ENCODE measurements at places on chromosomes 16 and 17.
A peak's percentile ranks its signal among the peaks of the same experiment; 100 is the strongest.

DNA sequence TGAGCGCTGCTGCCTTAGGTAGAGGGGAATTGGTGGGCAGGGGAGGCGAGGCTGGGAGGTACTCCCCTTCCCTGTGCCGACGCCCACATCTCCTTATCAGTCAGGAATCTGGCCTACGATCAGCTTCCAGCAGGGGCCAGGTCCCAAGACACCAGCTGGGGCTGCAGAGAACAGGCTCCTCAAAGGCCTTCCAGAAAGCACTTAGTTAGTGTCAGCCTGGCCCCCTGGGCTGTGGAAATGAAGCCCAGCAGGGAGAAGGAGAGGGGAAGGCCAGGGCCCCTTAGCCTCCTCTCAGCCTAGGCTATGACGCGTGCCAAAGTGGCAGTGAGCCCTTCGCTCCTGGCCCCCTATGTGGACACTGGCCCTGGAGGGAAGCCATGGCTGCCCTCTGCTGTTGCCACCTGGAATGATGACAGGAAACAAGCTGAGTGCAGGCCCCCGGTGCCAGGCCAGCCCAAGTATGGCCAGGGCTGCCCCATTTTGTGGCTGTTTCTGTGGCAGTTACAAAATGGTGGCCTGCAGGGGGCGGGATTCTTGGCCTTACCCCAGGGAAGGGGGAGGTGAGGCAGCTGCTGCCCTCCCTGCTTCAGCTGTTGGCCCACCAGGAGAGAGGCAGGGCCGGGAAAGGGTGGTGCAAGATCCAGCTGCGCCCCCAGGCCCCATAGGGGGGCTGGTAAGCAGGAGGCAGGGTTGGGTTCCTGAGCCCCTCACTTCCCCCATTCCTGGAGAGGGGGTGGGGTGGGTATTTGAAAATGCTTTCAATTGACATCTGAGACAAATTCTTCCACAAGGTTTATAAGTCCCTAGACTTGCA is 11.3 kb downstream of the TBX4 start:
- no peak for DNase-seq

DNA sequence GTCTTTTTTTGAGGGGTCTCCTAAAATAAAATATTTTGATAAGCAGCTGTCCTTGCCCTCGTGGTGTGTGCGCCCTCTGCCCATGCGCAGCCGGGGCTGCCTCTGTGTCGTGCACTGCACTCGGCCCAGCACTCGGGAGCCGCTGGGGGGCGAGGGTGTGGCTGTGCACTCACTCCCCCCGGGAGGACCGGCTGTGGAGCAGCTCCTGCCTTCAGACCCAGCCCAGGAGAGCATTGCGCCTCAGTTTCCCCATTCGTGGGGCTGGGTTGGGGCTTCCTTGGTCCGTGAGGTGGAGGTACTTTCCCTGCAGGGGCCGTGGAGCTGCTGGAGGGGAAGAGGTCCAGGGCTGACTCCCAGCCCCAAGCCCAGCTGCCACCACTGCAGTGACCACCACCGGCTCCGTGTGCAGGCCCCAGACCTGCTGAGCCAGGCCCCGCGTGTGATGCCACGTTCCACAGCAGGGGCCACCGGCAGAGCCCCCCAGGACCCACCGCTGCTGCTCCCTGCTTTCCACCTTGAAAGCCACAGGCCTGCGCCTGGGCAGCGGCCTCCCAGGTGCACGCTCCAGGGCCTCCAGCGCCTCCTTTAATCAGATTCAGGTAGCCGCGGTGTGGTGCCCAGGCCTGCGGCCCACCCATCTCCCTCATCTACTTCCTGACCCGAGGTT is 6.3 kb upstream of the IL17C start:
- DNase-seq, result no peak

DNA sequence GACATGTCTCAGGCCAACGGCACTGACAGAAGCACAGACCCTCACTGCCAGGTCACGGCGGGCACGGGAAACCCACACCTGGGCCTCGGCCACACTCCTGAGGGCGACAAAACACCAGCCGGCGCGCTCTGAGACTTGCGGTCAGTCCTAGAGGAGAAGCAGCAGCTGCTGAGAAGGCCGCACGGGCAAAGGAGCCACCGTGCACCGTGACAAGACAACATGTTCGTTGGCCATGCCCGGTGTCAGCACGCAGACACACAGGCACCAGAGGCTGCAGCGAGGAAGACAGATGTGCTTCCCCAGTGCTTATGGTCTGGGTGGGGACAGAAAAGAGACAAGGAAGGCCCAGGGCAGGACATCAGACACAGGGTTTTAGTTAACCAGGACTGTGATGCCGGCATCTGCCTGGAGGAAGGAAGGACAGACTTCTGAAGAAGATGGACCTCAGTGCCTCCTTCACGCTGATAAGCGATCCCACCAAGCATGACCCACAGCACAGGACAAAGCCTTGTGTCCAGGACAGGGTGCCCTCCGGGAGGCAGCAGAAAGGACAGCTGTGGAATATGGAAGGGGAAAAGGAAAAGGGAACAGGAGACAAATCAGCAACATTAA is 84.0 kb downstream of the ANKRD11 start:
- peak; percentile 55 for DNase-seq

DNA sequence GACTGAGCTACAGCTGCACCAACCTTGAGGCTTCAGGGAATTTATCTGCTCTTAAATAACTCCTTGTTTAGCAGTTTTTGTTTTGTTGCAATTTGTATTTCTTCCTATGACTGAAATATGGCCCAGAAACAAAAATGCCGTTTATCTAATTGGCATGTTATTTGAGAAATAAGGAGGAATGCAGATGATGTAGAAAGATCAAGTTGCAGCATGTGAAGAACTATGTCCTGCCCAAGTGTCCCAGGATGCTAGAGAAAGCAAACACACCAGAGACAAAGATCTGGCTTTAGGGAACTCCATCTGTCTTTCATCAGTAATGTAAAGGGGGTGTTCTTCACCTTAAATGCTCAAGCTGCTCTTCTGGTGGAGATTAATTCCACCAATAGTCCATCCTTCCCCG is 29.7 kb downstream of the USP31 start:
- no peak for DNase-seq

DNA sequence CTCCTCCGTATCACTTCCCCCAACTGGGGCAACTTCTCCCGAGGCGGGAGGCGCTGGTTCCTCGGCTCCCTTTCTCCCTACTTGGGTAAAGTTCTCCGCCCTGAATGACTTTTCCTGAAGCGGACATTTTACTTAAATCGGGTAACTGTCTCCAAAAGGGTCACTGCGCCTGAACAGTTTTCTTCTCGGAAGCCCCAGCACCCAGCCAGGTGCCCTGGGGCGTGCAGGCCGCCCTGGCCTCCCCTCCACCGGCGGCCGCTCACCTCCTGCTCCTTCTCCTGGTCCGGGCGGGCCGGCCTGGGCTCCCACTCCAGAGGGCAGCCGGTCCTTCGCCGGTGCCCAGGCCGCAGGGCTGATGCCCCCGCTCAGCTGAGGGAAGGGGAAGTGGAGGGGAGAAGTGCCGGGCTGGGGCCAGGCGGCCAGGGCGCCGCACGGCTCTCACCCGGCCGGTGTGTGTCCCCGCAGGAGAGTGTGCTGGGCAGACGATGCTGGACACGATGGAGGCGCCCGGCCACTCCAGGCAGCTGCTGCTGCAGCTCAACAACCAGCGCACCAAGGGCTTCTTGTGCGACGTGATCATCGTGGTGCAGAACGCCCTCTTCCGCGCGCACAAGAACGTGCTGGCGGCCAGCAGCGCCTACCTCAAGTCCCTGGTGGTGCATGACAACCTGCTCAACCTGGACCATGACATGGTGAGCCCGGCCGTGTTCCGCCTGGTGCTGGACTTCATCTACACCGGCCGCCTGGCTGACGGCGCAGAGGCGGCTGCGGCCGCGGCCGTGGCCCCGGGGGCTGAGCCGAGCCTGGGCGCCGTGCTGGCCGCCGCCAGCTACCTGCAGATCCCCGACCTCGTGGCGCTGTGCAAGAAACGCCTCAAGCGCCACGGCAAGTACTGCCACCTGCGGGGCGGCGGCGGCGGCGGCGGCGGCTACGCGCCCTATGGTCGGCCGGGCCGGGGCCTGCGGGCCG is 1.6 kb downstream of the HIC1 start:
- DNase-seq, result peak; percentile 35

GRCh38 chr17:57130708-57131461 is 45.8 kb downstream of the AKAP1 start:
- peak; percentile 91 for DNase-seq

DNA sequence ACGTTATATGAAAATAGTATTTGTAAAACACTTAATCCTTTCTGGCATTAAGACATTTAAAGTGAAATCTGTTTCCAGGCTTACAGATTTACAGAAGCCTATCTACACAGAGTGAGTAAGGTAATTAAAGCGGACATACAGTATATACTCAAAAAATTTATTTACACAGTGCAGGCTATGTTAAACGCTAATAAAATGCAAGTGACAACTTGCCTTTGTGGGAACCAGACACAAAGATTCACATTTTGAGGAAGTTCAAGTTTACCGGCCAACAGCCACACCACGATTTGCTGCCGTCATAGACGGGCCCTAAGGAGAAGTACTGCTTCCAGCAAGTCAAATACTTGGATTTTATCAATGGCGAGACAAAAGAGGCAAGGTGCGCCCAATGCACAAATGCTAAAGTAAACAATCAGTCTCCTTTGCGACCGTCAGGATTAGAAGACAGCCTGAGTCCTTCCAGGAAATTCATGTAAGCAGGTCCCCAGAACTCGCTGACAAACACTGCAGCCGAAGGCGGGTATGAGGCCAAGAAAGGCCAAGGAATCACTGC is 801 bp downstream of the VPS35 start:
- no peak for DNase-seq

GRCh38 chr17:76246080-76247066 is 6.1 kb upstream of the RNF157 start:
- peak; percentile 21 for DNase-seq

DNA sequence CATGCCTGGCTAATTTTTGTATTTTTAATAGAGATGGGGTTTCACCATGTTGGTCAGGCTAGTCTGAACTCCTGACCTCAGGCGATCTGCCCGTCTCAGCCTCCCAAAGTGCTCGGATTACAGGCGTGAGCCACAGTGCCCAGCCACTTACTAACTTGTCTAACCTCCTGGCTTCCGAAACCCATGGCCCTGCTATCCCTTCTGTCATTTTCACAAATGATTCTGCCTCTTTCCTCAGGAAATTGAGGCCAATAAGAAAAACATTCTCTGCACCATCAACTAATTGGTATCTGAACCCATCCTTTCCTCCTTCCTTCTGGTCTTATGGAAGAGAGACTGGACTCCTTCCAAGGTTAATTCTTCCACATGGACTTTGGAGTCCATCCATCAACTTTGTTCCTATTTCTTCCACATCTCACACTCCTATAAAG is 27.9 kb upstream of the TNRC6A start:
- no peak for DNase-seq

DNA sequence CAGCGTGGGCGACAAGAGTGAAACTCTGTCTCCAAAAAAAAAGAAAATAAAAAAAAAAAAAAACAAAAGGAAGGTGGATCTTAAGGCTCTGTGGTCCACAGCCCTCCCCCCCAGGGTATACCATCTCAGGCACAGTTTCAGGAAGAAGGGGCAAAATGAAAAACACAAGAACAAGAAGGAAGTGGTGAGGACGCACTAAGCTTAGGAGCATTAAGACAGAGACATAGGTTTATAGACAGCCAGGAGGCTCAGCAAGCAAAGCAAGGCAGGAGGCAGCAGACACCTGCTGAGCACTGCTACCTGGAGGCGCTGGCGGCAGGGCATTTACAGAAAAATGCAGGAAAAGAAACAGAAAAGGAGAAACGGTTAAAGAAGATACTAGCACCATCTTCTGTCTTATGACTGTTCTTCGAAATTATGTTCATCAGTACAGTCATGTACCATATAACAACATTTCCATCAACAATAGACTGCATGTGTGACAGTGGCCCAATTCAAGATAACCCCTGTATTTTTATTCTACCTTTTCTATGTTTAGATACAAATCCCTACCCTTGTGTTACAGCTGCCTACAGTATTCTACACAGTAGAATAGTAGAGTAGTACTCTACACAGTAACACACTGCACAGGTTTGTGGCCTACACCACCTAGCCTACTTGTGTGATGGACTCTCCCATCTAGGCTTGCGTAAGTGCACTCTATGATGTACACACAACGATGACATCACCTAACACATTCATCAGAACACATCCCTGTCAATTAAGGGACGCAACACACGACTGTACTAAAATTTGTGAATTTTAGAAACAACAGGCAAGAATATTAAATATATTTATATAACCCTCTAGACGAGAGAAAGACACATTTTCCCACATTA is 62.5 kb downstream of the XPO6 start:
- DNase-seq, result no peak

GRCh38 chr16:1090620-1091587 is 5.1 kb downstream of the C1QTNF8 start:
- DNase-seq, result peak; percentile 45

GRCh38 chr17:61699694-61700093 is 108.7 kb upstream of the NACA2 start:
- DNase-seq, result no peak

DNA sequence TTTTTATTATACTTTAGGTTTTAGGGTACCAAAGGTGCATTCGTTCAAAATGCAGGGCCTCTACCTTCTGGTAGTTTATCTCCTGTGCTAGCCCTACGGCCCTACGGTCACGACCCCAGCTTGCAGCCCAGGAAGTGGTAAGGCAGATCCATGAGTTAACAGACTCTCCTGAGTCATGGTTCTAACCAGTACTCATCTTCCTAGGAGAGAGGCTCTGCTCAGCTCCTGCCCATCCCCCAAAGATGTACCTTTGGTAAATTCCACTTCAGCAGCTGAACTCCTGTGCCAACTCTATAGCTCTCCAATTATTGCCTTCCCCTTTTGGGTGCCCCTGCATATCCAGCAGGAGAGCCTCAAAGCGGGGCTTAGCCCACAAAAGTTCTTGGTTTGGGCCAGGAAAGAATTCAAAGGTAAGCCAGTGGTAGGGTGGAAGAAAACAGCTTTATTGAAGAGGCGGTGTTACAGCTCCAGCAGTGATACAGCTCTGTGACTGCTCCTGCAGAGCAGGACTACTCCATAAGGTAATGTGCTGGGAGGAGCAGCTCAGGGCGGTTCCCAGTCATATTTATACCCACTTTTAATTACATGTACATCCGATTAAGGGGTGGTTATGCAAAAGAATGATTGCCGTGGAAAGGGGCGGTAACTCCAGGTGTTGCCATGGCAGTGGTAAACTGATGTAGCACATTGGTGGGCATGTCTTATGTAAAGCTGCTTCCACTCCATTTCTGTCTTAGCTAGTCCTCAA is 241.4 kb downstream of the PMP22 start:
- no peak for DNase-seq

DNA sequence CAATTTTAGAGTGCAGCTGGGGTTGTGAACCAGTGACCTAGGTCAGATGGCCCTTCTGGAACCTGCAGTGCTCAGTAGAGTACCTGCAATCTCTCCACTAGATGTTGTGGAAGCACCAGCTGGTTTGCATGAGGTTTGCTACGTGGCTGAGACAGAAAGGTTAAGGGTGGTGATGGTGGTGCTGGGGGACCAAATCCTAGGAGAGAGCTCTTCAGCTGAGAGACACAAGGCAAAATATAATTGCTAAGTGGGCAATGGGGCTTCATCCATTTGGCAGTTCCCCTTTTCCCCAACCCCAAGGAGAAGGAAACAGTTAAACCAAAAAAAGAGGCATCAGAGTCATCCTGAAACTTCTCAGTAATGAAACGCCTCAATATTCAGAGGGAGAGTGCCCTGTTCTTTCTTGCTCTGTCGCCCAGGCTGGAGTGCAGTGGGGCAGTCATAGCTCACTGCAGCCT is 13.9 kb downstream of the ITPRIPL2 start:
- no peak for DNase-seq

GRCh38 chr17:17724307-17725010 is 43.2 kb downstream of the RAI1 start:
- DNase-seq, result no peak
